ENCODE measurements at places on chromosomes 7 and 10. TPM values are rescaled to one million over a fixed set of nuclear protein-coding genes. Genes with fewer than 3 reads are reported as not detected.

LRIT1 gene
- total RNA-seq, result not detected

IQUB gene
- total RNA-seq, result not detected

TMEM140 gene
- total RNA-seq, result 12.7 TPM

NPTX2 gene
- total RNA-seq, result not detected

SPDYE11 gene
- total RNA-seq, result not detected

ASIC3 gene
- 3.2 TPM for total RNA-seq

CYP3A5 gene
- not detected for total RNA-seq

WNT2 gene
- not detected for total RNA-seq

CXCL12 gene
- total RNA-seq, result not detected

SPDYE2B gene
- not detected for total RNA-seq

HPS6 gene
- 25.3 TPM for total RNA-seq

HOXA3 gene
- not detected for total RNA-seq

DEPP1 gene
- not detected for total RNA-seq

TMEM130 gene
- total RNA-seq, result not detected

- no peak overlapping the region for H3K27ac ChIP-seq
- H3K4me3 ChIP-seq, result no peak overlapping the region
- H3K4me1 ChIP-seq, result no peaks in the 10 kb centered on the region
- H3K36me3 ChIP-seq, result no peaks in the 10 kb centered on the region
- H3K27me3 ChIP-seq, result no peaks in the 10 kb centered on the region
- DNase-seq, result peak; percentile 22
These were observed 110.8 kb upstream of the LRGUK start for GRCh38 chr7:134016223-134016941.

GRCh38 chr10:132626761-132627665 is 89.4 kb downstream of the INPP5A start:
- H3K27ac ChIP-seq, result no peak overlapping the region
- H3K27me3 ChIP-seq, result peaks cover 6% of the 10 kb centered on the region
- H3K36me3 ChIP-seq, result no peaks in the 10 kb centered on the region
- H3K4me1 ChIP-seq, result peaks cover 10% of the 10 kb centered on the region
- DNase-seq, result no peak
- no peak overlapping the region for H3K4me3 ChIP-seq

DNA sequence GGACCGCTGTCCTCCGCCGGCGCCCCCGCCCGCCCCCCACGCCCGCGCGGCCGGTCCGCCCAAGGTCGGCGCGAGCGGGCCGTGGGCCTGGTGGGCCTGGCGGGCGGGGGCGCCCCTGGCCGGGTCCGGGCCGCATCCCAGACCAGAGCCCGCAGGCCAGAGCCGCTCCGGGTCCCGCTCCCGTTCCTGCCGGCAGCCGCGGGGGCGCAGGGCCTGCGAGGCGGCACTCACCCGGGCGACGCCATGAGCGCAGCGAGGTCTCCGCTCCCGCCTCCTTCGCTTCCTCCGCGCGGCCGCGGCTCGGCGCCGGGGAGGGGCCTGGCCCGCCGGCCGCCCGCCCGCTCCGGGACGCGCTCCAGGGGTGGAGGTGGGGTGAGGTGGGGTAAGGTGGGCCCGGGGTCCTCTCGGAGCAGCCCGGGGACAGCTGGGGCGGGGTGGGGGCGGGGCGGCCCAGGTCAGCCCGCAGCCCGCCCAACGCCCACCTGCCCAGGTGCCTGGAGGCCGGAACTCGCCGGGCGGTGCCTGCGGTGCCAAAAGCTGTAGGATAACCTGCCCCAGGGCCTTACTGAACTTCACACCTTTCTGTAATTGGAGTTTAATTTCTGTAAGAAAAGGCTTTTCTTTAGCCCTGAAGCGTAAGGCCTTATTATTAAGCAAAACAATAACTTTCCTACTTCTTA is at the start of gene URGCP:
URGCP (minus strand) TSS at position 266 of the 680 bp plus-strand sequence; CDS start at position 245, 21 bp downstream.
- H3K27me3 ChIP-seq, result no peaks in the 10 kb centered on the region
- peak within 1 kb of the TSS; percentile 89 for H3K4me3 ChIP-seq
- DNase-seq, result peak; percentile 60
- H3K27ac ChIP-seq, result peak within 1 kb of the TSS; percentile 94

DNA sequence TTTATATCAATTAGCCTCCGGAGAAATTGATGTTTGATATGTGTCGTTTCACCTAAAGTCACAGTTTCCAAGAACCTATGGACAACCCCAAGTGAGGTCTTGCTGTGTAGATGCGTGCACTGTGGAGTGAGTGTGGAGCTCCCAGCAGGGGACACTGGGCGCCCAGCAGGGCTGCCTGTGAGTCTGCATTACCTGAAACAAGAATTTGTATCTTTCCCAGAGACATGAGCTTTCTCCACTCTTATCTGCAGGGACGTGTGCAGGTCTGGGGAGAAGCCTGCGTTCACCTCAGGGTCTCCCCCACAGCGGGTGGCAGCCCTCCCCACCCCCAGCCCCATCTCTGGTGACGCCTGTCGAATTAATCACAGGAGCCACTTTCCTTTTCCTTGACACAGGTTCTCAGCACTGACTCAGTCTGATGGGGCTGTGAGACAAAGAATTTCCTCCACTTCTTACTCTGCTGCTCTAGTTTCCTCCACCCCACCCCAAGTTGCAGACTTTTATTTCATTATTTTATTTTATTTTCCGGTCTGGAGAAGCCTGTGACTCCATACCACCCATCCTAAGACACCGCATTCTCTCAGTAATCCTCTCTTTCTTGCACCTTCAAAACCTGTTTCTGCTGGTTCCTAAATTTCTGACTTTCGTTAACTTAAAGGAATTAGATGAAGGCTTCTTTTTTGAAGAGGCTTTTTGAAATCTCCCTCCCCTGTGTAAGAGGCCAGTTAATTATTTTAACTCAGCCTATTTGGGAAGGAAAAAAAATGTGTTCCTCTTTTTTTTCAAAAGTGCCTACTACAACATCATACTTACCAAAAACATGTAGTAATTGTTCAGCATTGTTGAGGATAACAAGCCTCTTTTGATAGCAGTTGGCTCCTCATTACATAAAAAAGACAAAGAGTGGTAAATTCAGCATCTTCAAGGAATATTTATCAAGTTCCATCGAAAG is 17.0 kb upstream of the INSIG1 start:
- DNase-seq, result no peak
- H3K27me3 ChIP-seq, result peaks cover 23% of the 10 kb centered on the region
- no peak overlapping the region for H3K4me3 ChIP-seq
- no peaks in the 10 kb centered on the region for H3K36me3 ChIP-seq
- no peak overlapping the region for H3K27ac ChIP-seq
- H3K4me1 ChIP-seq, result peaks cover 31% of the 10 kb centered on the region

GRCh38 chr10:44950326-44951225 is 9.0 kb upstream of the RASSF4 start:
- H3K27ac ChIP-seq, result no peak overlapping the region
- peaks cover 3% of the 10 kb centered on the region for H3K4me1 ChIP-seq
- peaks cover 5% of the 10 kb centered on the region for H3K27me3 ChIP-seq
- H3K4me3 ChIP-seq, result no peak overlapping the region
- no peaks in the 10 kb centered on the region for H3K36me3 ChIP-seq
- DNase-seq, result no peak

- DNase-seq, result no peak
- H3K4me1 ChIP-seq, result peaks cover 34% of the 10 kb centered on the region
- H3K27me3 ChIP-seq, result no peaks in the 10 kb centered on the region
- H3K36me3 ChIP-seq, result no peaks in the 10 kb centered on the region
- H3K27ac ChIP-seq, result peak overlapping the region; percentile 41
- no peak overlapping the region for H3K4me3 ChIP-seq
These were observed 22.5 kb downstream of the TMEM72 start for GRCh38 chr10:44933451-44934321.

- H3K4me1 ChIP-seq, result no peaks in the 10 kb centered on the region
- H3K4me3 ChIP-seq, result no peak overlapping the region
- H3K36me3 ChIP-seq, result no peaks in the 10 kb centered on the region
- H3K27ac ChIP-seq, result no peak overlapping the region
These were observed 80.0 kb upstream of the FEZF1 start for GRCh38 chr7:122384528-122384927.

DNA sequence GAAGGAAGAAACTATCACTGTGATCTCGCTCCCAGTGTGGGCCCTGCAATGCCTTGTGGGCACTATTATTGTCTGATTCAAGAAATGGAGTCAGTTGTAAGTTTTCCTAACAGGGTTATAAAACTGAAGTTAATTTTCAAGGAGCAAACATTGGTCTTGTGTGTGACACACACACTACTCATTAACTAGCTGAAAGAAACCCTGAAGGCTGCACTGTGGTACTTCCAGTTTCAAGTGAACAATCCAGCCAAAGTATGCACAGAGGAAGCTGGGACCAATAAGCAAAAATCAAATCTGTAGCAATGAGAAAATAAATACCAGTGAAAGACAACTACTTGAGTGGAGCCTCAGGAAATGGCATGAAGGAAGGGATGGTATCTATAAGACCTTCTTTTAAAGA is 506.6 kb upstream of the POT1 start:
- no peak for DNase-seq
- H3K27me3 ChIP-seq, result no peaks in the 10 kb centered on the region
- H3K4me1 ChIP-seq, result no peaks in the 10 kb centered on the region

DNA sequence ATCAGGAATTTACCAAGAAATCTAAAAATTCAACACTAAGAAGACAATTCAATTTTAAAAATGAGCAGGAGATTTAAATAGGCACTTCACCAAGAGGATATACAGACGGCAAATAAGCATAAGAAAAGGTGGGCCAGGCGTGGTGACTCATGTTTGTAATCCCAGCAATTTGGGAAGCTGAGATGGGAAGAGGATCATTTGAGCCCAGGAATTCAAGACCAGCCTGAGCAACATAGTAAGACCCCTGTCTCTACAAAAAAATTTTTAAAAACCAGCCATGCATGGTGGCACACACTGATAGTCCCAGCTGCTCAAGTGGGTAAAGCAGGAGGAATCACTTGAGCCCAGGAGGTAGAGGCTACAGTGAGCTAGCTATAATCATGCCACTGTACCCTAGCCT is 3.5 kb upstream of the AKR1D1 start:
- H3K27me3 ChIP-seq, result peaks cover 4% of the 10 kb centered on the region
- H3K27ac ChIP-seq, result no peak overlapping the region
- no peaks in the 10 kb centered on the region for H3K36me3 ChIP-seq
- no peak overlapping the region for H3K4me3 ChIP-seq

DNA sequence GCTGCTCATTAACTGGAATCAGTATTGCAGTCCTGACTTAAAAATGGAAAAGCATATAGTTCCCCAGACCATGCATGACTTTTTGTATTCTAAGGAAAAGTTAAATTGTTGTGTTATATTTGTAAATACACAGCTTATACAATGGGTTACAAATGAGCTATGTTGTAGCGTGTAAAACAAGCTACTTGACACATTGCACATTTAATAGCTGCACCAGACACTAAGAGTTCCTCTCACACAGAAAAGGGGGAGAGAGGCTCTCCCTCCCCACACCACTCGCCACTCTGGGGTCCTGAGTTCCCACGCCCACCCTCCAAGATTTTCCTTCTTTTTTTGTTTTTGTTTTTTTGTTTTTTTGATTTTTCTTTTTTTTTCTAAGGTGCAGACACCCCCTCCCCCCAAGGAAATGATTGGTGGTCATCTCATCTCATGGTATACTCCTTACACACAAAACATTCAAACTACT is 6.3 kb downstream of the KLF6 start:
- peaks cover 67% of the 10 kb centered on the region for H3K4me1 ChIP-seq
- no peak for DNase-seq
- peak overlapping the region; percentile 40 for H3K4me3 ChIP-seq
- H3K27ac ChIP-seq, result peak overlapping the region; percentile 58
- H3K36me3 ChIP-seq, result peaks cover 96% of the 10 kb centered on the region

GRCh38 chr7:83814480-83814879 is 165.5 kb upstream of the SEMA3E start:
- H3K4me1 ChIP-seq, result no peaks in the 10 kb centered on the region
- no peak overlapping the region for H3K4me3 ChIP-seq
- no peaks in the 10 kb centered on the region for H3K27me3 ChIP-seq
- DNase-seq, result no peak
- no peaks in the 10 kb centered on the region for H3K36me3 ChIP-seq

GRCh38 chr7:155935726-155936125 is 123.5 kb upstream of the SHH start:
- H3K4me1 ChIP-seq, result no peaks in the 10 kb centered on the region
- H3K27me3 ChIP-seq, result peaks cover 6% of the 10 kb centered on the region

GRCh38 chr10:8242295-8242872 is 187.9 kb downstream of the GATA3 start:
- no peak overlapping the region for H3K4me3 ChIP-seq
- H3K27me3 ChIP-seq, result no peaks in the 10 kb centered on the region
- H3K27ac ChIP-seq, result peak overlapping the region; percentile 70
- peak; percentile 35 for DNase-seq

GRCh38 chr10:117442944-117443685 is 67.9 kb upstream of the PDZD8 start:
- no peaks in the 10 kb centered on the region for H3K4me1 ChIP-seq
- no peak overlapping the region for H3K4me3 ChIP-seq
- H3K27ac ChIP-seq, result no peak overlapping the region
- peak; percentile 62 for DNase-seq

DNA sequence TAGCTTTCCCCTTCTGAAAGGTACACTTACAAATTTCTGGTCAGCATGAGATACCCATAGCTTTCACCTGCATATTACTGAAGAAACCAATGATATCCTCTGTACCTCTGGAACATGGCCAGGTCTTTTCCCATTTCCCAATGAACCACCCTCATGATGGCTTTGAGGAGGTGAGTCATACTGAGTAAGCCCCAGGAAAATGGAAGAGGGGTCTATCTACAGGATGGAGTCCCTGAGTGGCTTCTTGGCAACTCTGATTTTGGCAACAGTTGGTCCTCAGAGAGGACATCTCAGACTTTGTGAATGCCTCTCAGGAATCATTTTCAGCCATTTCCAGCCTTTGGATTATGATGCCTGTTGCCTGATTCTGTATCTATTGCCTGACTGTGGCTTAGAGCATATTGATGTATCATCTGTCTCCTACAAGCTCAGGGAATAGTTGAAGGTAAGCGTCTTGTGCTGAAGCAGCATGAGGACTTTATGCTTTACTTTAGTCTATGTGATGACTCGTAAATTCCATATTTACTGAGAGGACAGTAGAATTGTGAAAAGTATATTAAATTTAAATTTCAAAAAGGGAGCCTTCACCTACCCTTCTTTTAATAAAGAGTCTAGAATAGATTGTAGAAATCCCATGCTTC is 84.7 kb upstream of the DKK1 start:
- no peak for DNase-seq
- H3K27me3 ChIP-seq, result peaks cover 2% of the 10 kb centered on the region
- no peak overlapping the region for H3K4me3 ChIP-seq
- H3K4me1 ChIP-seq, result peaks cover 3% of the 10 kb centered on the region
- no peak overlapping the region for H3K27ac ChIP-seq

- H3K36me3 ChIP-seq, result peaks cover 12% of the 10 kb centered on the region
- peak overlapping the region; percentile 80 for H3K4me3 ChIP-seq
- DNase-seq, result peak; percentile 80
- no peaks in the 10 kb centered on the region for H3K27me3 ChIP-seq
These were observed 104.6 kb upstream of the PPIF start for GRCh38 chr10:79242620-79243152.

- H3K4me3 ChIP-seq, result no peak overlapping the region
- H3K27ac ChIP-seq, result no peak overlapping the region
- peaks cover 2% of the 10 kb centered on the region for H3K27me3 ChIP-seq
- H3K36me3 ChIP-seq, result no peaks in the 10 kb centered on the region
- H3K4me1 ChIP-seq, result no peaks in the 10 kb centered on the region
These were observed 15.2 kb downstream of the CALML5 start for GRCh38 chr10:5484205-5484604.

Measured in activated CD8-positive, alpha-beta T cell treated with anti-CD3 and anti-CD28 coated beads, Interleukin-2, amount 10 ng/mL, durations not matched to agents 7 days and 5 days (primary cell).